ENCODE measurements at places on chromosomes 6 and 20.

DNA sequence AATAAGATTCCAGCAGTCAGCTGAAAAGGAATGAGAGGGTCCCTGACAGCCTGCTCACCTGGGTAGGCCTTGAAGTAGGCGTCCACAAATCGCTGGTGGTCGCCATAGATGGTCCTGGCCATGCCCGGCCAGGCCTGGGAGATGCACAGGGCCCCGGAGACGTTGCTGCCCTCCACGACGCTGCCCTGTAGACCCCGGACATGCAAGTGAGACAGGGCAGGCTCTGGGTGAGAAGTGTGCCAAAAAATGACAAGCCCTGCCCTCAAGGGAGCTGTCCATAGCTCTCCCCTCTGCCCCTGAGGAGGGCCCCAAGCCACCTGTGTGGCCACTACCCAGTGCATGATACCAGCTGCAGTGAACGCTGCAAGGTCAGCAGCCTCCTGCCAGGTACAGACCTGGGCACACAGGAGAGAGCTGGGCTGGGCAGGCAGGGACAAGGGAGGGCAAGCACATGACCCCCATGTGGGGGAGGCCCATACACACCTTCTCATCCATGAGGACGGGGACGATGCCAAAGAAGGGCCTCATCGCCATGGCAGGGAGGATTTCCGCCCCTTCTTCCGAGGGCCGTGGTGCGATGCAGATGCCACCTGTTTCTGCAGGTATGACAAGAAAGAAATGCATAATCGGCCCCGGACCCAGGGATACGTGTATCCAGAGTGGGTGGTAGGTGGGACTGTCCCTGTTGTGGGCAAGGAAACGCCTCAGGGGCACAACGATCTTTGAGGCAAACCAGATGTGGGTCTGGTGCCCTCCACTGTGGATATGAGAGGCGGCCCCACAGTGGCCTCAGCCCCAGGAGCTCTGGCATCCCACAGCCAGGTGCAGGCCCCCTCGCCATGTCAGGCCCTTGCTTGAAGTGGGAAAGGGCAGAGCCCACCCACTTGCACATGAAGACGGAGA is 21.2 kb upstream of the APMAP start:
- no peak for DNase-seq

DNA sequence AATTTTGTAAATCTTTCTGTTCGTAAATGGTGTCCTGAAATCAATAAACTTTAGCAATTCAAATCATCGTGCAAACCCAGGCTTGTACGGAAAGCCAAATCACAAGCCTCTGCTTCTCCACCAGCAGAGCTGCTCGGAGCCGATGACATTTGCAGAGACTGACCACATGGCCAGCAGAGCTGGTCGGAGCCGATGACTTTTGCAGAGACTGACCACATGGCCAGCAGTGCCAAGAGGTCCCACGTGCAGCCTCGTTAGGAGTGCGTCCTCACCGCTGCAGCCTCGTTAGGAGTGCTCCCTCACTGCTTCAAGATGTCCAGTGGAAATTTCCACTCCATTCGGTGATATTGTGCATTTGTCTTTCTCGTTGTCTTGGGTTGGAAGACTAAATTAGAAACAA is 28.5 kb downstream of the SMOC2 start:
- DNase-seq: no peak

DNA sequence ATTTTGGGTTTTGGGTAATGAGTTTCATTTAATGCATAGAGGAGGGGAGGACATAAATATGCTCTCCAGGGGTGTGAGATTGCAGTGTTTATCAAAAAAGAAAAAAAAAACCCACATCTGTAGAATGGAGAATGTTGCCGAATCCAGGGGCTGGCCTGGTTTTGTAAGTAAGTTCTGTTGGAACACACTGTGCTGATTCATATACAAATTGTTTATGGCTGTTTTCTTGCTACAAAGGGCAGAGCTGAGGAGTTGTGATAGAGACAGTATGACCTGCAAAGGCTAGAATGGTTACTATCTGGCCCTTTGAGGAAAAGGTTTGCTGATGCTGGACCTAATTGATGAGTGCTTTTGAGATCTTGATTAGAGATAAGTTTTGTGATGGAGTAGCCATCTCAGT is 30.4 kb downstream of the SCAF8 start:
- no peak for DNase-seq

GRCh38 chr6:28953039-28953584 is 29.3 kb upstream of the TRIM27 start:
- DNase-seq: peak; percentile 25

DNA sequence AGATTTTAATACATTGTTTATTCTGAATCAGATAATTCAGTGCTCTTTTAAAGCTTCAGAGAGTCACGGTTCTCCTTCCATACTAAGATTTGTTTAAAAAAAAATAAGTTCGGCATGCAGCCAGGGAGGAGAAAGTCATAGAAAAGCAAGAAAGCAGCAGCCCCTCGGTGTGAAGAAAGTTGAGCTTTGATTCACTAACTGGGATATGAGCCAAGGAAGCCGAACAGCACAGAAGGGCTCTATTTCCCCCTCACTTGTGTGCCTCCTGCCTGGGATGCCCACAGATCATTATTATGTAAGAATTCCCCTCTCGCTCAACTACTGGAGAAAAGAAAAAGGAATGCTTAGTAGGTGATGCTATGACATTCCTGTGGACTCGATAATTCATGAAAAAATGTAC is 69.3 kb upstream of the SYNJ2 start:
- no peak for DNase-seq

DNA sequence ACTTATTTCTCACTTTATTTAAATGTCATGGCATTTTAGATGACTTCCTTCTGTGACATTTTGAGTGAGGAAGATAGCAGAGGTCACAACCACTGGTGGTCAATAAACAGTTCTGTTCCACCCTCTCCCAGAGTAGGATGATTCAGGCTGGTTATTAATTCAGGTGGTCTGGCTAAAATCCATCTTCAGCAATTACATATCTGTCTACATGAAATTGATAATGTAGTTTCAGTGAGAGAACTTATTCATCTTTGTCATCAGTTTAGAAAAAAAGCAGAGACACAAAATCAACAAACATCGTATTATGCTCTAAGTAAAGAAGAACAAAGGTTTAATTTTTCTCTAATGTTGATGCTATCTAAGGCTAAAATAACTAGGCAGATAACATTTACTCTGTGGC is 525.5 kb downstream of the TENT5A start:
- no peak for DNase-seq

All from activated naive CD8-positive, alpha-beta T cell treated with anti-CD3 and anti-CD28 coated beads, Interleukin-2, amount 50 U/mL, for 16 hours (primary cell).